ENCODE measurements at places on chromosomes 7 and 10.

- no peak for DNase-seq
- H3K27ac ChIP-seq, result no peak overlapping the region
- H3K36me3 ChIP-seq, result no peaks in the 10 kb centered on the region
- no peak overlapping the region for H3K4me3 ChIP-seq
Measured at GRCh38 chr10:25639646-25640045, 294.4 kb upstream of the MYO3A start.

DNA sequence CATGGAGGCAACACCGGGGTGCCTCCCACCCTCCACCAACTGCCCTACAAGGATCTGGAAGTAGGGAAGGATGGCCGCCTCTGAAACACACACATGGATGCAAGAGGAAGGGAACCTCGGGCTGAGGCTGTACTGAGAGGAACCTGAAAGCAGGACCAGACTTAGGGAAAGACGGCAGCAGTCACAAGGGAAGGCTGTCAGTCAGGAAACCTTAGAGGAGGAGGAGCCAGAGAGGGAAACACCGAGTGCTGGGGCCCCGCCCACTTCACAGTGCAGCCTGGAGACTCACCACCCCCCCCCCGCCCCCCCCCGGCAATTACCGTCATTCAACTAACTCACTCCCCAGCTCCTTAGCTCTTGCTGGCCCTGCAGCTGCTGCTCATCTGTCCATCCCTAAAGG, 2.5 kb downstream of the CYREN start:
- H3K27me3 ChIP-seq, result no peaks in the 10 kb centered on the region
- H3K36me3 ChIP-seq, result peaks cover 21% of the 10 kb centered on the region
- H3K4me1 ChIP-seq, result peaks cover 65% of the 10 kb centered on the region
- DNase-seq, result no peak
- H3K27ac ChIP-seq, result peak overlapping the region; percentile 47
- H3K4me3 ChIP-seq, result no peak overlapping the region

GRCh38 chr10:17059197-17059688, 70.4 kb downstream of the CUBN start:
- DNase-seq, result no peak
- H3K27ac ChIP-seq, result no peak overlapping the region
- no peak overlapping the region for H3K4me3 ChIP-seq
- no peaks in the 10 kb centered on the region for H3K27me3 ChIP-seq

- no peaks in the 10 kb centered on the region for H3K36me3 ChIP-seq
- no peak for DNase-seq
- H3K27ac ChIP-seq, result no peak overlapping the region
- no peaks in the 10 kb centered on the region for H3K27me3 ChIP-seq
- H3K4me3 ChIP-seq, result no peak overlapping the region
Measured at GRCh38 chr7:55271661-55272060, 93.5 kb upstream of the LANCL2 start.

GRCh38 chr10:73647211-73647874, 6.1 kb upstream of the MYOZ1 start:
- H3K36me3 ChIP-seq, result no peaks in the 10 kb centered on the region
- peaks cover 11% of the 10 kb centered on the region for H3K4me1 ChIP-seq
- no peak for DNase-seq

DNA sequence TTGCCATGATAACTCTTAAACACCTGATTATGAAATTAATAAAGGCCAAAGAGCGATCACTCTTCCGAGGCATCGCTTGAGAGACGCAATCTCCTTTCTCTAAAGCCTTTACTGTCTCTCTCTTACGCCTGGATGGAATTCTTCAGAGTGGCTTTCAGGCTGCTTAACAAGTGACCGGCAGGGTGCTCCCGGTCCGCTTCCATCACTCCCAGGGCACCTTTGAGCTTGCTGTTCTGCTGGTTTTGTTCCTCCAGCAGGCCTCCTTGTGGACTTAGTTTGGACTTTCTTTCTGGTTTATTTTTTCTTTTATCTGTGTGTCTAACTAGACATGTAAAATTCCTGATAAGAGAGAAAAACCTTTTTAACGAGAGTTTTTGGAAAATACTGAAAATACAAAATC, 60.9 kb downstream of the MRPL32 start:
- DNase-seq, result no peak
- no peaks in the 10 kb centered on the region for H3K27me3 ChIP-seq
- H3K4me3 ChIP-seq, result no peak overlapping the region
- H3K27ac ChIP-seq, result no peak overlapping the region
- no peaks in the 10 kb centered on the region for H3K36me3 ChIP-seq

DNA sequence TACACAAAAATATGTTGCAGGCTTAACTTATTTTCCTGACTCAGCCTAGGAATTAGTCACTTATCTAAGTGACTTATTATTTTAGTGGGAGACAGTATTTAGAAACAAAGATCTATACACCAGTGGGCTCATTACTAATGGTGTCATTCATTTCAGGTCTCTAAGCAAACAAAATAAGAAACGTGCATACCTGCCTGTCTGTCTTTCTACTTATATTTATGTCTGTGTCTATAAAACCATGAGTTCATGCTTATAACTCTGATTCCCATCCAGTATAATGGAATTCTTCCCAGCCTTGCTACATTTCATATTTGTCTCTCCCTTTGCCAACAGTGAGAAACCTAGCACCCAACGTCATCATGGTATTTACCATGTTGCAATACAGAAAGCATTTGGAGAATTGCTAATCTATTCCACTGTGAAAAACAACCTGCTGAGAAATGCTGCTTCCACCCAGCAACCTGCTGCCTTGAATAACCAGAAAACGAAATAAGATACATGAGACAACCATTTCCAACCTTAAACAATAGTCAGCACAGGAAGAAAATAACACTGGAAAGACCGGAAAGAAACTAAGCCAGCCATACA, 501.0 kb downstream of the GLRX3 start:
- H3K27ac ChIP-seq, result no peak overlapping the region
- H3K4me3 ChIP-seq, result no peak overlapping the region
- H3K36me3 ChIP-seq, result no peaks in the 10 kb centered on the region
- DNase-seq, result no peak

DNA sequence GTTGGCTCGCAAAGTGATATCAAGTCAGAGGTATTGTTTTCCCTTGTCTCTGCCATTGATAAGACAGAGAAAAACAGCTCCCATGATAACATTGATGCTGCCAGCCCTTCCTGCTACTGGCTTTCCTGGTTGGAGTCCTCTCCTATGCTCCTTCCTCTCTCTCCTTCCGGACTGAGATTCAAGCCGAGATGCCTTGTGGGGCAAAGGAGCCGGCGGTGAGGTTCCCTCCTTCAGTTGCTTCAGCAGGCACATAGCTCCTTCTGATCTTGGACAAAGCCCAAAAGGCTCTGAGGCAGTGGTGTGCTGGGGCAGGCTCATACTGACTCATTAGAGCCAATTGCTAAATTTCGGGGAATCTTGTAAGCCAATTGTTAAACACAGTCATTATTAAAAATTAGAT, 8.8 kb upstream of the ZCCHC24 start:
- no peaks in the 10 kb centered on the region for H3K4me1 ChIP-seq
- no peak overlapping the region for H3K4me3 ChIP-seq
- H3K27ac ChIP-seq, result no peak overlapping the region
- no peak for DNase-seq
- H3K36me3 ChIP-seq, result no peaks in the 10 kb centered on the region
- H3K27me3 ChIP-seq, result no peaks in the 10 kb centered on the region

Data from thoracic aorta (tissue), 2 donors.